GM04503 (cell line): ENCODE measurements at places on chromosomes 7 and 10.

- no peak for DNase-seq
These were observed 83.3 kb downstream of the ELMO1 start for GRCh38 chr7:37365405-37365804.

DNA sequence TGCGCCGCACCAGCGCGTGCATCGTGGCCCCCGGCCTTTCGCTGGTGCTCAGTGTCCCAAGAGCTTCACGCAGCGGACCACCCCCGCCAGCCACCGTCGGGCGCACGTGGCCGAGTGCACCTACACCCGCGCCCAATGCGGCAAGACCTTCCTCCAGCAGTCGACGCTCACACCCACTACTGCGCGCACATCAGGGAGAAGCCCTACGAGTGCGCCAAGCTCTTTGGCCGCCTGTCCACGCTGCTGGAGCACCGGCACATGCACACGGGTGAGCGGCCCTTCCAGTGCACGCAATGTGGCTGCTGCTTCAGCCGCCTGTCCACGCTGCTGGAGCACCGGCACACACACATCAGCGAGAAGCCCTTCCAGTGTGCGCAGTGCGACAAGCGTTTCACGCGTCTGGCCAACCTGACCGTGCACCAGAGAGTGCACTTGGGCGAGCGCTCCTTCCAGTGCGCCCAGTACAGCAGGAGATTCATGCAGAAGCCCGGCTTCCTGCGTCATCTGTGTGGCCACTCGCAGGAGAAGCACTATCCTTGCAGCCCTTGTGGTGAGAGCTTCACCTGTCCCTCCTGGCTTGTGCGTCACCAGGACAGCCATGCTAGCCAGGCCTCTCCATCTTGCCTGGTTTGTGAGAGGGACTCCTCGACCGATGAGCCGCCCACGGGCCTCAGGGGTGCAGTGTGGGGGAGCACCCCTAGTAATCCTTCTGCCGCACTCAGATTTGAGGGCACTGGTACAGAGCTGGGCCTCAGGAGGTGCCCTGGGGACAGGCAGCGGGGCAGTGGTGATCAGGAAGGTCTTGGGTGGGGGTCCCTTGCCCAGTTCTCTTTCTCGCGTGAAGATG is 32.9 kb downstream of the ZNF783 start:
- no peak for DNase-seq

GRCh38 chr7:115356139-115356746 is 434.3 kb downstream of the MDFIC start:
- DNase-seq = no peak

DNA sequence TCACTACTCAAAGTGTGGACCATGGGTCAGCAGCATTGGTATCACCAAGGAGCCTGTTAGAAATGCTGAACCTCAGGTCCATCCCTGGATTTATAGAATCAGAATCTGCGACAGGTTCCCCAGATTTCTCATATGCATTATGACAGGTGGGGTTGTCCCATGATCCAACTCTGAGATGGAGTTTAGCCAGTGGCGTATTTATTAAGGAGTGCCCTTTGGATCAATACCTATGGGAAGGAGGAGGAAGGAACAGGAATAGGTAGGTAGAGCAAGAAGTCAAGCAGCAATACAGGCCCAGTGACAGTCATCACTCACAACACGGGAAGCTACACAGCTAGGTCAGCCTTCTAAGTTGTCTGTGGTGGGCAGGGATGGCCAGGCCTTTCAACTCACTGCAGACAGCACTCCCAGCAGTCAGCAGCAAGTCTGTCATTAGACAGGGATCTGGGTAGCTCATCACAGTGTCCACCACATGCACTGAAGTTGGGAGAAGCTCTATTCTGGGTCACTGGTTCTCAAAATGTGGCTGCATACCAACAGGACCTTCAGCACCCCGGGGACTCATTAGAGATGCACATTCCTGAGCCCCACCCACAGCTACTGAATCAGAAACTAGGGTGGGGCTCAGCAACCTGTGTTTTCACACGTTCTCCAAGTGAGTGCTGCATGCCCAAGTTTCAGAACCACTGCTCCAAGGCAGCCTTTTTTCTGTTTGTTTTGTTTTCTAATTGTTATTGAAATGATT is 532.3 kb upstream of the GALNT17 start:
- DNase-seq = no peak

GRCh38 chr7:93558705-93559614 is 15.6 kb downstream of the CALCR start:
- DNase-seq = no peak

DNA sequence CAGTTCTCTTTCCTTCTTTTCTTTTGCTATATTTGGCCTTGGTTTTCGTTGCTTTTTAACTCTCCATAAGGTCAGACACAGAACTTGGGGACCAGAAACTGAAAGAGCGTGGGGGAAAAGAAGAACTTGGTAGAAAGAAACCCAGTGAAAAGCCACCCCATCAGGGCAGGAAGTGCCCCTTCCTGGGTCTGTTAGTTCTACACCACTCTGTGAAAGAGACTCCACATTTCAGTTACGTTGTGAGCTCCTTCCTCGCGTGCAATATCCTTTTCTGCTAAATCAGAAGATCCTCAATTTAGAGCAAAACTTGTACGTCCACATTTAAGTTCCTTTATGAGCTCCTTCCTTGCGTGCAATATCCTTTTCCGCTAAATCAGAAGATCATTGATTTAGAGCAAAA is 220.6 kb upstream of the FOXK1 start:
- no peak for DNase-seq

DNA sequence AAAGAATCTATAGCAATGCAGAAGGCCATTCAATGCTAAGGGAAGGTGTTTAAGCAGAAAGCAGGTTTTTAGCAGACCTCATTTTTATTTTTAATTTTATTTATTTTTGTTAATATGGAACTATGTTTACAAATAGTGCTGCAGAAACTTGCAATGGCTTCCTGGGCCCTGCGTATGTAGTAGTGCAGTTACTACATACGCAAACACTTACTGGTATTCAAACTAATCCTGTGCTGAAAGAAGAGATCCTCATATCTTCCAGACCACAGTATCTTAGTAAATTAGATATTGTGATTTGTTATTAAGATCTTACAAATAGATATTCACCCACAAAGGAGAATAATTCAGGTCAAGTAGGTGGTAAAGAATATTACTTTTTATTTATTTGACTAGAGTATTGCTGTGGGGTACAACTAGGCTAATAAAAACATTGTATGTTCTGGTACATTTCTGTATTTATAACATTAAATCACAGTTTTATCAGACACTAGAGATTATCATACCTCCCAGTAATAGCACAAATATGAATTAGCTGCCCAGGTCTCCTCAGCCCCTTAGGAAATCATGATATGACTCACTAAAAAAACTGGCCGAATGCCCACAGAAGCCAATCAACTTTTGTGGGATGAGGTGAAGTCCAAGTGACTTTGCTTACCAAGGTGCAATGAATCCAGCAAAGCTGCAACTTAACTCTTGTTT is 57.6 kb downstream of the RNLS start:
- no peak for DNase-seq

GRCh38 chr7:136053689-136054485 is 76.7 kb upstream of the MTPN start:
- DNase-seq = no peak

DNA sequence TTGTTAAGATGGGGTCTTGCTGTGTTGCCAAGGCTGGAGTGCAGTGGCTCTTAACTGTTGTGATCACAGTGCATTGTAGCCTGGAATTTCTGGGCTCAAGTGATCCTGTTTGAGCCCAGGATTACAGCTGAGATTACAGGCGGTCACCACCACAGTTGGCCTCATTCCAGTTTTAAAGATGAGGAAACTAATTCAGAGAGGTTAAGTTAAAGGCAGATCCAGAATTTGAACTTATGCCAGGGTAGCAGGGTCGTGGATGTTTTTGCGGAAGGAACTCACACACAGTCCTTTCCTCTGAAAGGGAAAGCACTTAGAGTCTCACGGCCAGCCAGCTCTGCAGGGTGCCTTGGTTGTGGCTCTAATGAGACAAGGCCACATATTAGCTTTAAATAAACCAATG is 84.7 kb downstream of the MMRN2 start:
- DNase-seq = no peak

GRCh38 chr7:1131471-1132265 is 28.3 kb downstream of the ZFAND2A start:
- DNase-seq = no peak

DNA sequence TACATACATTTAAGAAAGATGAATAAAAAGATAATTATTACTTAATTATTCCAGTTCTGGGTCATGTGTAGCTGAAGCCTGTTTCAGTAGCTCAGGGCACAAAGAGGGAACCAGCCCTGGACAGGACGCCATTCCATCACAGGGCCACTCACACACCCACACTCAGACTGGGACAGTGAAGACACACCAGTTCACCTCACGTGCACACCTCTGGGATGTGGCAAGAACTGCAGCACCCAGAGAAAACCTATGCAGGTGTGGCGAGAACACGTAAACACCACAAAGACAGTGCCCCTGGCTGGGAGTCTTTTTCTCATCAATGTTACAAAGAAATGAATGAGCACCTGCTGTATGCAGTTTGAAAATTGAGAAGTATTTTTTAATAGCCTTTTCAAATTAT is 1.6 kb upstream of the IDI1 start:
- no peak for DNase-seq

DNA sequence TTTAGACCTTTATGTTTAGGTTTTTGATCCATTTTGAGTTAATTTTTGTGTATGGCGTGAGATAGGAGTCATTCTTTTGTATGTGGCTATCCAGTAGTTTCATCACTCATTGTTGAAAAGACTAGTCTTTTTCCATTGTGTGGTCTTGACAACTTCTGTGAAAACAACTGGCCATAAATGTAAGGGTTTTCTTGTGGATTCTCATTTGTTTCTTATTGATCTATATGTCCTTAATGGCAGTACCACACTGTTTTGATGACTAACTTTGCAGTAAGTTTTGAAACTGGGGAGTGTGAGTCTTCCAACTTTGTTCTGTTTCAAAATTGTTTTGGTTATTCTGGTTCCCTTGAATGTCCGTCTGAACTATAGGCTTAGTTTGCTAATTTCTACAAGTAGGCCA is 16.3 kb downstream of the SEPTIN7 start:
- no peak for DNase-seq

DNA sequence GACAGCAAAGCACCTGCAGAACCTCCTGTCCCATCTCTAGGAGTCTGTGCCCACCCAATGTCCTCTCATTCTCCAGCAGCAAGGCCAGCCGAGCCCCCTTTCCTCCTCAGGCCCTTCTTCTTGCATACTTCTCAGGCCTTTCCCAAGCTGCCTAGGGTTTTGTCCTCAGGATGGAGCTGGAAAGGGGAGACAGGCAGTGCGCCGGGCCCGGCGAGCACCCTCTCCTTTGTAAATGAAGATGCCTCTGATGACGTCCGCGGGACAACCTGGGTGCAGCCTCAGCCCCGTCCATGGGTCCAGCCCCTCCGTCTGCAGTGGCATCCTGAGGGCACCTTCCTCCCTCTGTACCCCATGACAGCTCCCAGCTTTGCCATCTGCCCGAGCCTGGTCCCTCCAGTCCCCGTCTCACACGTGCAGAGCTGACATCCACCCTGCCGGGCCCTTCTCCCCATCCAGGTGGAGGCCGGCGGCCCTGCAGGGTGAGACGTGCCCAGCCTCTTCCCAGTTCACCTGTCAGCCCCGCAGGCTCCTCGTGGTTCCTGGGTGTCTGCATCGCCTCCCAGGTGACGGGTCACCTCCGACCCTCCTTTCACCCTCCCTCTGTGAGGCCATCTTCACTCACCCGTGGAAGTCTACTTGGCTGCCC is 36.4 kb downstream of the JAKMIP3 start:
- DNase-seq = no peak

DNA sequence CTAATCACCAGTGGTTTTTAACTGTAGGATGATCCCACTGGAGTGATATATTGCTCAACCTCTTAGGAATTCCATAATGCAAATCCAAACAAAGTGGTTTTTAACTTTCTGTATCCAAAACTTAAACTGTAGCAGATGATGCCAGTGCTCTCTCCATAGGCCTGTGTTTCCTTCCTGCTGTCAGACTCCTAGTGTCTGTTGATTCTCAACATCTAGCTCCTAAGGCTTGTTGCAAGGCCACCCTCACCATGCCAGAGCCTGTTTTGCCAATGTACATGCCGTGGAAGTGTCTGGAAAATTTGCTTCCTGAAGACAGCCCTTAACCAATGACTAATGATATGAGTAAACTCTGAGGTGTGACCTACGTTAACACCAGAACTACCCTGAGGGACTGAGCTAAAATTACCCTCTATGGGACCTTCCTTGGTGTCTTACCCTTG is 39.3 kb downstream of the C1GALT1 start:
- DNase-seq = peak; percentile 46

- no peak for DNase-seq
These were observed 37.2 kb upstream of the TARP start for GRCh38 chr7:38310591-38311101.

DNA sequence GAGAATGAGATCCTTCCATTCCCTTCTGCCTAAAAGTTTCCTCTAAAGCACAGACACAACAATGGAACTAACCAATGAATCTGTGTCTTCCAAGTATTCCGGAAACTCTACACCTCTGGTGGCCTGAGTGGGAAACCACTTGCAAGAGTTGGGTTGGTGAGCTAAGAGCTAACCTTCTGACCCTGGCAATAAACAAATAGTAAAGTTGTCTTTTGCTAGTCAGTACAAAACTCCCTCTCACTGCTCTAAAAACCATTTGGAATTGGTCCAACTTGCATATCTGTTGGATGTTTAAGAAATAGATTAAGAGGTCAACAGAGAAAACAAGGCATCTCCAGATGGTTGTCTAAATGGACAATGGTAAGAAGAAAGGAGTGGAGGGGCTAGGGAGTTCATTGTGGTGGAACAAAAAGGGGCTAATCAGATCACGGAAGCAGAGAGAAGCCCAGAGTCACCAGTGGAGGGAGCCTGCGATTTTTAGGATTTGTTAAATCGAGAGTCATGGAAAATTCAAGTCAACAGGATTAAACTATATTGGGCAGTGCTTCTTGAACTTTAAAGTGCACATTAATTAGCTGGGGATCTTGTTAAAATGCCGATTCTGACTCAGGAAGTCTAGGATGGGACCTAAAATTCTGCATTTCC is 192.3 kb downstream of the EVX1 start:
- DNase-seq = no peak

- DNase-seq = no peak
These were observed 66.4 kb downstream of the MET start for GRCh38 chr7:116738378-116738777.

GRCh38 chr7:141511676-141512396 is 39.4 kb upstream of the AGK start:
- DNase-seq = no peak

GRCh38 chr7:36637417-36637816 is 86.9 kb downstream of the AOAH start:
- DNase-seq = no peak

GRCh38 chr7:101457001-101457750 is 94.5 kb downstream of the COL26A1 start:
- no peak for DNase-seq

GRCh38 chr10:32182476-32182875 is 126.3 kb upstream of the KIF5B start:
- no peak for DNase-seq
